Left hindlimb (tissue), 1 donor: ENCODE measurements at places on chromosomes 5 and 9.

DNA sequence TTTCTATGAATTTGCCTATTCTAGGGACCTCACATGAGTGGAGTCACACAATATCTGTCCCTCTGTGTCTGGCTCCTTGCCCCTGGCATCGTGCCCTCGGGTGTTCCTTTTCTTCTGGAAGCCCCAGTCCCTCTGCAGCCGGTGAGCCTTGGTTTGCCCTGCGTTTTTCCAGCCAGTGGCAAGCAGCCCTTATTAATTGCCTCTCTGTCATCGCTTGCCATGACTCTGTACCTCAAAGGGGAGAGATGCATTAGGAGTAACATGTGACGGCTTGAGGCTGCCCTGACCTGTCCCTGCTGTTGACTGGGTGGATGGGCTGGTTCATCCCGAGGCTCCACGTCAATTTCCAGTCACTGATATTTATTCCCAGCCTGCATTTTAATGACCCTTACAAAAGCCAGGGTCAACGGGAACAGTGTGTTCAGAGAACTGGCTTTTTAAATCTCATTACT is 87.3 kb downstream of the CFAP90 start:
- no peak for DNase-seq

DNA sequence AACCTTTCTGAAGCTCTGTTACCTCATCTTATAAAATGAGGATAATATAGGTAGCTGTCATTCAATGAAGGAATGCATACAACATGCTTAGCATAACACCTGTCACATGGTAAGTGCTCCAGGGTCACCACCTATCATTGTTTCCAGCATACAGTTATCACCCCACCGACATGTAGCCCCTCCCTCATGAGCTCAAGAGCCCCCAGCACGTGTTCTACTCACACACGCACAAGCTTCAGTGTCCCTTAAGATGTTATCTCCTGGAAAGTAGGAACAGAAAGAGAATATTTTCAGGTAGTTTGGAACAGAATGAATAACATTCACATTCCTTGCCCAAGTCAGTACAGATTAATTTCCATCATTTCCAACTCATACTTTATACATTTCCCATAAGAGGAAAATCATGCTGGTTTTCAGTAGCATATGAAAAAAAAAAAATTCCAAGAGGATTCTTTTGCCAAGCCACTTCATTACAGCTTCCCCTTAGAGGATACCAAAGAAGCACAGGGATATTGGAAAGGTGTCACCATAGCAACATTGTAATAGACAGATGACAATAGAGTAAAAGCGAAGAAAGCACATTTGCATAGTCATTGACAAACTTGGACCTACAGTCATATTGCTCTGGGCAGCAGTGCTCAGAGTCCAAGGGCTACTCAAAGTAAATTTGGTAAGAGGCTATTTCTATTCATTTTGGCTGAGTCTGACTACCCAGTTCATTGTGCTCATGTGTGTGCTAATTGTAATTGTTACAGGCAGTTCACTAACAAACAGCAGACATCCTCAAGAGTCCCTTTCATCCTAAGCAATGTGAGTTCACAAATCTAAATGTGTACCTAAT is 1.5 kb upstream of the MOB3B start:
- DNase-seq, result no peak

- DNase-seq, result no peak
Observed at GRCh38 chr5:66377747-66378146, 218.4 kb upstream of the MAST4 start.

GRCh38 chr9:130518943-130519799 is 60.2 kb upstream of the FUBP3 start:
- DNase-seq, result no peak

GRCh38 chr9:5876026-5876425 is 14.7 kb upstream of the MLANA start:
- DNase-seq, result no peak

DNA sequence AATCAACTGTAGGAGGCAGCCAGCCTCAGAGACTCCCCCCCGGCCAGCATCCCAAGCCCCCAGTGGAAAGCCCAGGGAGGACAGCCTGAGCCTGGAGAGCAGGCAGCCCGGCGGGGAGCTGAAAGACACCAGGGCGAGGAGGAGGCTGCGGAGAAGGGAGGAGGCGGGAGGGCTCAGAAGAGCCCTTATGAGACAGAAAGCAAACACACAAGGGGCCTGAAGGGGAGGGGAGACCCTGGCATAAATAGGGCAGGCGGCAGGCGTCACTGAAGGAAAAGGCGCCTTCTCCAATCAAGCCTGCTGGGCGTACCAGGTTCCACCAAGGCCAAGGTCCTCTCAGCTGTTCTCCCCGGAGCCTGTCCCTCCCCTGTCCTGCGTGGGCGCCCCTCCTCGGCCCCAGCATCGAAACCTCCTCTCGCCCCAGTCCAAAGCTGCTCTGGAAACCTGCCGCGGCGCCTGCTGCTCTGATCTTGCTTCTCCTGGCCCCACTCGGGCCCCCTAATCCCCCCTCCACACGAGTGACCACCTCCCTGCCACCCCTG is 1.3 kb downstream of the SLC9A3 start:
- no peak for DNase-seq

DNA sequence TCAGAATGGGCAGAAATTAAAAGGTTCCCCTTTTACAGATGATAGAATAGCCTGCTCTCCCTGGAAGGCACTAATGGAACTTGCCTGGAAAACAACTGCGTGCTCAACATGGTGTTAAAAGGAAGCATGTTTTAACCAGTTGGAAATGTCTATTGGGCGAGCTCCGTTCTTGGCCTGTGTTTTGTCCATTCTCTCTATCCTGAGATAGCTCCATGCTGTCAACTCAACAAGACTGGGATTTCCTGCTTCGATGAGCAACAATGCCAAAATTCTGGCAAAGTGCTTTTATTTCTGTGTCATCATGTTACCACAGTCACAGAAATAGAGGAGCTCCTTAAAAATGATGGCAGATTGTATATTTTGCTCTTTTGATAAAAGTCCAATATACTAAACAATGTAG is 198.3 kb downstream of the PLK2 start:
- DNase-seq, result no peak

- no peak for DNase-seq
Observed at GRCh38 chr9:123282362-123283047, 14.1 kb upstream of the STRBP start.

DNA sequence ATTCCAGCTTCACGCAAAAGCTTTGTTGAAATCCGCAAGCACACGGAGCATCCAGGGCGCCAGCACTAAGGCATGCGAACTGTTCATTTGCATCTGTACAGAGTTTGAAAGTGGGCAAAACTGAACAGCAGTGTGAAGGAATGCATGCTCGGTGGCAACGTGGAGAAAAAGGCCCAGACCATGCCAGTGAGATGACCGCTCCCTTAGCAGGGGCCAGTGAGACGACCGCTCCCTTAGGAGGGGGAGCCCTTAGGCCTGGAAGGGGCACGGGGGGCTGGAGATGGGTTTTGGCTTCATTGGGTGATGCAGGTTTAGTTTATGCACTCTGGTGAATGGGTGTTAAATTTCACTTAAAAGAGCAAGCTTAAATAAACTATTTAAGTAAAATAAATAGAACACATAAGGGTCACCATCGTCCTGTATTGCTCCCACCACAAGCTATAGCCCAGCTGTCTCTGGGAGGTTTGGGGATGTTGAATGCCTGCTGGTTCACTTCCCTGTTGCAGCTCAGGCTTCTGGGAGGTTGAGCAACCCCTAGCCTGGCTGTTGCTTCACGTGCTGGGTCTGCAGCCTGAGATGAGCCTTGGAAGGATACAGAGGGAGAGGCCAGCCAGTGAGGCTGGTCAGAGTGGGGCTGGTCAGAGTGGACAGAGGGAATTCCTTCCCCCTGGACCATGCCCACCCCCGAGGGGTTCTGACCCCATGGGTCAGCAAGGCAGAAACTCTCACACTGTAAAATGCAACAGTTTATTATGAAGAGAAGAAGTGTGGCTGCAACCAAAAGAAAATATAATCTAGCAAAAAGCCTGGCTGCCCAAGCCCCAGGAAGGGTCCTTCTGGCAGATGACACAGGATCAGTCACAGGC is 4.6 kb upstream of the FCN1 start:
- DNase-seq, result no peak

DNA sequence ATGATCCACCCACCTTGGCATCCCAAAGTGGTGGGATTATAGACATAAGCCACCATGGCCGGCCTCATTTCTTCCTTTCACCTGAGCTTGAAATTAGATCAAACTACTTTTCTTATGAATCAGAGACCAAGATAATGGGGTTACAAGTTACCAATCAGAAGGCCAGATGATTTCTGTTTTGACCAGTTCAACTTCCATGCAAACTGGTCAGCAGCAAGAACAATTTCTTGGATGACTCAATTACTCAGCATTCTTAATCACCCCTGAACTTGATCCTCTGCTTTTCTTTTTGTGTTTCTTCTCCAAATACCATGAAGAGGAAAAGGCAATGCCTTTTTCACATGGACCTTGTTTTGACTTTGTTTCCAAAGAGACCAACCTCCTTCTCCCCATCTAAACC is 10.0 kb upstream of the PLIN2 start:
- no peak for DNase-seq

DNA sequence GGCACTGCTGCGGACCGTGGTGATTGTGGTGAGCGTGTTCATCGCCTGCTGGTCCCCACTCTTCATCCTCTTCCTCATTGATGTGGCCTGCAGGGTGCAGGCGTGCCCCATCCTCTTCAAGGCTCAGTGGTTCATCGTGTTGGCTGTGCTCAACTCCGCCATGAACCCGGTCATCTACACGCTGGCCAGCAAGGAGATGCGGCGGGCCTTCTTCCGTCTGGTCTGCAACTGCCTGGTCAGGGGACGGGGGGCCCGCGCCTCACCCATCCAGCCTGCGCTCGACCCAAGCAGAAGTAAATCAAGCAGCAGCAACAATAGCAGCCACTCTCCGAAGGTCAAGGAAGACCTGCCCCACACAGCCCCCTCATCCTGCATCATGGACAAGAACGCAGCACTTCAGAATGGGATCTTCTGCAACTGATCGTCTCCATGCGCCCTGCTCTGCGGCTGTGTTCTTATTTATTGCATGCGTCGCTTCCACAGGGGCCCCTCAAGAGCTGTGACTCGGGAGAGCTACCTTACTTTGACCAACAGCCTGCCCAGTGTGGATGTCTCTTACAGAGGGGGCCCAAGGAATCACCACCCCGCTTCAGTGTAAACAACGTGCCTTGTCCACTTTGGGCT is 10.8 kb downstream of the S1PR3 start:
- DNase-seq, result no peak

- DNase-seq, result no peak
Observed at GRCh38 chr5:157059093-157059539, at the start of gene HAVCR1. Gene HAVCR1 (minus strand): TSS chr5:157059116. CDS start chr5:157057943, 1,173 bp downstream.

- DNase-seq, result no peak
Observed at GRCh38 chr9:12271421-12271891, 421.7 kb upstream of the TYRP1 start.

DNA sequence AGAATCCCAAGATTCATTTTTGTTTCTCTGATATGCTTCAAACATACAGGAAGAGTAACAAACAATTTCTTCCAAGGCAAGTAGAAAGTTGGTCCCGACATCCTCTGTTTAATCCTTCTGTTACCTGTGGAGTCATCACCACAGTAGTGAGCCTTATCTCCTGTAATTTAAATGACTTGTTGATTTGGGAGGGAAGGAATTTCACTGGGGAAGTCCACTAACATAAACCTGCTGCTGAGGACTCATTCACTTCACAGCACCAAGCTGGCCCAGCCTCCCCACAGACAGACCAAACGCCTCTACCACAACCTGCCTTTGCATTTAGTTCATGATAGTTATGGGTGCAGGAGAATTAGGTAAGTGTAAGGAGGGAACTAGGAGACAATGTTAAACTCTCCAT is 63.2 kb downstream of the PRKACG start:
- no peak for DNase-seq

GRCh38 chr5:74027732-74028338 is 401.8 kb downstream of the ARHGEF28 start:
- no peak for DNase-seq

- DNase-seq, result no peak
Observed at GRCh38 chr9:125754096-125754495, 6.9 kb downstream of the PBX3 start.

DNA sequence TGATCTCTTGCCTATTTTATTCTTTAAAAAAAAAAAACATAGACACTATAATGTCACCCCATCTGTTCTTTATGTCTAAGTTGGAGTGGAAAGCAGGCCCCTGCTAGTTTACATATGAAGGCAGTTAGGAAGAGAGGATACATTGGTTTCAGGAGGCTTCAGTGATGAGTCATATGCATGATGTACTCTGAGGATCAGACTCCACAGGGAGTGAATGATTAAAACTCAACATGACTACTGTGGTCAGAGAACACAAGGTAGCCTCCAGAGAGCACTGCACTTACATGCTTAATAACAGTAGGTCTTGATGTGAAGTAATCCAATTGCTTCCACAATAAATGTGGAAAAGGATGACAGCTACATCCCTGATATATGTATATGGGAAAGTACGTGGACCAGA is 22.7 kb upstream of the FSTL4 start:
- DNase-seq, result no peak

DNA sequence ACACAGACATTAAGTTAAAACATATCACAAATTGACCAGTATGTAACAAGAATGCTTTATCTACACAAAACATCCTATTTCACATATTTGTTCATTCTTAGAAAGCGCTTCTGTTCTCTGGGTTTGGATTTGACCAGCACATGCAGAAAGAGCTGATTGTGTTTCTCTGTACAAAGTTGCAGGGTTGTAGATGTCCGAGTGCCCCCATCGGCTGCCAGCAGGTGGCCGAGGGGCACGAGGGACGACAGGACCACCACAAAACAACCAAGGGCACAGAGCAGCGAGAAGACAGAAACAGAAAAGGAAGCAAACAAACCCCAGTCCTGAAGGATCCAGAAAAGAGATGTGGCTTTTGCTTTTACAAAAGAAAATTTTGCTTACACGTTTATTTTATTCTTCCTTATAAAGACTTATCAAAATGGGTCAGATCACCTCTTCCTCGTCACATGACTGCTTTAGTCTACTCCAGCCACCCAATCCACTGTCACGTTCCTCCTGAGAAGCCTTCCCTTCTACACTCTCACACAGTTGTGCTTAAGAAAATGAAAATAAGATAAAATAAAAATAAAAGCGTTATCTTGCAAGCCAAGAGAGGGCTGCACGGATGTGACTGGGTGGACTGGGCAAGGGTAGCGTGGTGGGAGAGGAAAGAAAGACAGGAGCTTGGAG is 9.5 kb downstream of the OTP start:
- DNase-seq, result no peak

- DNase-seq, result no peak
Observed at GRCh38 chr5:74598731-74599130, 41.8 kb downstream of the ENC1 start.

- DNase-seq, result no peak
Observed at GRCh38 chr5:88689668-88690408, 193.1 kb downstream of the MEF2C start.

- DNase-seq, result no peak
Observed at GRCh38 chr5:112742424-112742823, 4.7 kb downstream of the APC start.

GRCh38 chr9:35871545-35871944 is 1.3 kb upstream of the OR13J1 start:
- no peak for DNase-seq

- DNase-seq, result no peak
Observed at GRCh38 chr5:122202952-122203351, 73.6 kb downstream of the ZNF474 start.

DNA sequence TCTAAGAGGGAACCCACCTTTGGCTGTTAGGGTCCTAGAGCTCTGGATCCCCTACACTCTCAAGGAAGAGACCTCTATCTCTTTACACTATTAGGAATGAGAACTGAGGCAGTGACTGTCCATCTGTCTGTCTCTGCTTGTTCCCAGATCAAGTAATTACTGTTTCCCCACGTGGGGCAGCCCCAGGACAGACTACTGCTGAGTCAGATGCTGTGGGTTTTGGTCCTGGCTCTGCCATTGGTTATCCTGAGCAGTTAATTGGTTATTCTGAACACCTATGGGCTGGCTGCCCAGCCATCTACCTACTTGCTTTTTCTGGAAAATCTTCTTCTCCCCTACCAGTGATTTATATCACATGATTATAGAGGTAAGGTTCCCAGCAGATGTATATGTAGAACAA is 33.3 kb downstream of the FBXO10 start:
- no peak for DNase-seq
